ENCODE measurements at places on chromosomes 6 and 20. TPM values are rescaled to one million over a fixed set of nuclear protein-coding genes. Genes with fewer than 3 reads are reported as not detected.

Gene DEFB124
- total RNA-seq: not detected

Gene TUBB2B
- total RNA-seq: 1.6 TPM

Gene BCAS4
- 0.52 TPM for total RNA-seq

Gene ADGB
- not detected for total RNA-seq

Gene TNF
- total RNA-seq: not detected

Gene KCNK15
- under 0.01 TPM for total RNA-seq

Gene TREM2
- not detected for total RNA-seq

Gene ZBP1
- not detected for total RNA-seq

Gene SEC63
- 17.9 TPM for total RNA-seq

Gene RSPO3
- total RNA-seq: not detected

Gene SIRPG
- total RNA-seq: not detected

Gene LY6G5B
- total RNA-seq: 1.9 TPM

Gene DLL1
- 9.5 TPM for total RNA-seq

Gene MEI4
- total RNA-seq: not detected

Gene MPIG6B
- total RNA-seq: not detected

Gene TNXB
- 10.1 TPM for total RNA-seq

Gene CALHM6
- 4.2 TPM for total RNA-seq

Gene NCOA5
- 10.9 TPM for total RNA-seq

Gene NOTCH4
- total RNA-seq: 10.6 TPM

Gene SLC22A16
- total RNA-seq: under 0.01 TPM

Gene TFAP2C
- under 0.01 TPM for total RNA-seq

Gene SLC52A3
- total RNA-seq: not detected

Gene OPRM1
- not detected for total RNA-seq

Gene MCCD1
- total RNA-seq: not detected

Gene HLA-DRB5
- not detected for total RNA-seq

Gene CST2
- total RNA-seq: not detected

Gene CAPN11
- total RNA-seq: not detected

Gene COL20A1
- total RNA-seq: not detected

Gene BTN1A1
- total RNA-seq: not detected

Gene TP53TG5
- not detected for total RNA-seq

Gene ZNF217
- total RNA-seq: 13.8 TPM

Gene CTCFL
- total RNA-seq: not detected

Gene TMEM244
- total RNA-seq: not detected

Gene HDGFL1
- total RNA-seq: not detected

Gene TMEM63B
- total RNA-seq: 18.0 TPM

Gene FYN
- 101 TPM for total RNA-seq

Gene ZNF311
- total RNA-seq: 0.17 TPM

Gene MTFR2
- total RNA-seq: 0.54 TPM

Gene NRN1
- 49.7 TPM for total RNA-seq

Gene SPTLC3
- total RNA-seq: 0.22 TPM

Gene SPAG4
- total RNA-seq: 21.6 TPM

Gene C6orf58
- 0.11 TPM for total RNA-seq

Gene PPP1R3D
- 8.4 TPM for total RNA-seq

Gene CRISP3
- not detected for total RNA-seq

Gene DEFB132
- not detected for total RNA-seq

Gene PPP1R16B
- total RNA-seq: 183 TPM

Gene SCRT2
- total RNA-seq: not detected

Gene SGK2
- total RNA-seq: 0.43 TPM

Gene POPDC3
- total RNA-seq: 0.33 TPM

Gene FRS3
- total RNA-seq: 0.95 TPM

Gene ADA
- 13.8 TPM for total RNA-seq

Gene UBD
- total RNA-seq: 7.8 TPM

Gene ZBTB2
- total RNA-seq: 5.9 TPM

All from dermis lymphatic vessel endothelial cell (primary cell).